ENCODE measurements at places on chromosomes 6 and 20.

GRCh38 chr20:45372646-45373352 lies 5.3 kb downstream of the TP53TG5 start:
- DNase-seq, result no peak

- no peak for DNase-seq
Measured at GRCh38 chr6:147906361-147906760, 397.9 kb downstream of the SAMD5 start.

- DNase-seq, result no peak
Measured at GRCh38 chr6:44504301-44504791, 116.8 kb downstream of the CDC5L start.

GRCh38 chr20:33211817-33212424 lies 5.2 kb upstream of the BPIFA3 start:
- DNase-seq, result peak; percentile 54

DNA sequence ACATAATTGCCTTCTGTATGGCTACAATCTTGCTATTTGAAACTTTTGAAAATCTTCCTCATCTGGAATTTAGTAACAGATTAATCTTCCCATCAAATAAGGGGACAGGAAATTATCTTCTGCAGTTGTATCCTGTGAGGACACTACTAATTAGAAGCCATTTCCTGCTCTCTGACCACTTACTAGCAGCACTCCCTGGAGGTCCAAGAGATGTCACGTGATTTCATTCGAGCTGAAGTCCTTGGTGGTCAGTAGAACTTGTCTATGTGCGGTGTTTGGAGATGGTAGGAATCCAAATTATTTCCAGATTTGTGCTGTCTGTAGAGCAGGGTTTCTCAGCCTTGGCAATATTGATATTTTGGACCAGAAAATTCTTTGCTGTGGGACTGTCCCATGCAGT lies 202.5 kb downstream of the TFAP2B start:
- no peak for DNase-seq

GRCh38 chr6:66605971-66606370 lies 898.9 kb upstream of the EYS start:
- DNase-seq, result no peak

- no peak for DNase-seq
Measured at GRCh38 chr6:103183831-103184411, 1675.8 kb downstream of the HACE1 start.

DNA sequence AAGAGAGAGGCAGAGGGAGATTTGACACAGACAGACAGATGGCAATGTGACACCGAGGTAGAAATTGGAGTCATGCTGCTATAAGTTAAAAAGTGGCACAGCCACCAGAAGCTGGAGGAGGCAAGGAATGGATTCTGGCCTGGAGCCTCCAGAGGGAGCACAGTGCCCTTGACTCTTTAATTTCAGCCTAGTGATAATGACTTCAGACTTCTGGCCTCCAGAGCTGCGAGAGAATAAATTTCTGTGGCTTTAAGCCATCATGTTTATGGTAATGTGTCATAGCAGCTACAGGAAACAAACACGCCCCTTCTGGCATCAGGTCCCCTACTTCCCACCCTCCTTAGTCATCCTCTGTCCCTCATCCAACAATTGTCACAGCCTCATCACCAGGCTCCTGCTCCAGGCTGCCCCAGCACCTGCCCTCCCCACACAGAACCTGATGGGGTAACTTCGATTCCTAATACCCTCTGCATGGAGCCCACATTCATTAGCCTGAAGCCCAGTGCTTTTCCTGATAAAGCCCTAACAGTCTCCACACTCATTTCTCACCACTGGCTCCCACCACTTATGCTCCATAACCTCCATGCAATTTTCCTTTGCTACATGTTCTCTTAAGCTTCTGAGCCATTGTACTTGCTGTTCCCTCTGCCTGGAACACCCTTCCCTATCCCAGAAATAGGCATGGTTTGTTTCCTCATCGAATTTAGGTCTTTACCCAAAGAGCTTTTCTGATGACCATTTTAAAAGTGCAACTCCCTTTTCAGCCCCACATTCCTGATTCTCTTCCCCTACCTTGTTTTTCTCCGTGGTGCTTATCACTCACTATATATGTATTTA lies 69.7 kb upstream of the TOX2 start:
- no peak for DNase-seq

DNA sequence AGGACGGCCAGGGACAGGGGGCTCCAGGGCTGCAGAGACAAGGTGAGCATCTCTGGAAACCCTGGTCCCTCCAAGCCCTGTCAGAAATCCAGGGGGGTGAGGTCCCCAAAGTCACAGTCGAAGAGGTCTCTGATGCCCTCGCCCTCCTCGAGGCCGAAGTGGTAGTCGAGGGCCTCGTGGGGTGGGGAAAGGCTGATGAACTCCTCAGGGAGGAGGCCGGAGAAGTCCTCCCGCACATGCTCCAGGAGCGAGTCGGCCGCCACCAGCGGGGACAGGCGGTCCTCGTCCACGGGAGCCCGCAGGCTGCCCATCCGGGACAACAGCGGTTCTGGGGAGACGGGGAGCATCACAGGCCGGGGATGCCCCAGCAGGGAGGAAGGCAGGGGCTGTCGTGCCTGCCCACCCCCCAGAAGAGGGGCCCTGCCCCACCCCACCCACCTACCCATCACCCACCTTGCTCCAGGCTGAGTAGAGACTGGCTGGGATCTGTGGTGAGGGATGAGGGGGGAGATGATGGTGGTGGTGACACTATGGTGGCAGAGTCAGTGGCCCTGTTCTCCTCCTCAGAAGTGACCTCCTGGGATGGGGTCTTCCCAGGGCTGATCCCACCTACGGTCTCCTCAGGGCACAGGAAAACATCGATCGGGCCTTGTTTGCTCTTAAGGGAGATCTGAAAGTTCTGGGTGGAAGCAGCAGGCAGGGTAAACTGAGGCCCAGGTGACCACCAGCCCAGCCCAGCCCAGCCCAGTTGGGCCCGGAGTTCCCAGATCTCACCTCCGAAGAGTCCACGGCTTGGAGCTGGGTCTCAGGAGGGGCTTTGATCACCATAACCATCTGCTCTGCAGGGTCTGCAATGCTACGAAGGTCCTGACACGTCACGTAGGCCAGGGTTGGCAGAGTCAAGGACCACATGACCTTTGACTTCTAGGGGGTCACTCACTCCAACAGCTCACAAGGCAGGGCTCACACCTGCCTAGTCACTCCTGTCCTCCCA lies 2.7 kb upstream of the NECAB3 start:
- DNase-seq, result no peak

GRCh38 chr20:7231303-7231702 lies 463.8 kb downstream of the BMP2 start:
- no peak for DNase-seq

GRCh38 chr6:79782792-79783580 lies 151.9 kb downstream of the SH3BGRL2 start:
- no peak for DNase-seq

DNA sequence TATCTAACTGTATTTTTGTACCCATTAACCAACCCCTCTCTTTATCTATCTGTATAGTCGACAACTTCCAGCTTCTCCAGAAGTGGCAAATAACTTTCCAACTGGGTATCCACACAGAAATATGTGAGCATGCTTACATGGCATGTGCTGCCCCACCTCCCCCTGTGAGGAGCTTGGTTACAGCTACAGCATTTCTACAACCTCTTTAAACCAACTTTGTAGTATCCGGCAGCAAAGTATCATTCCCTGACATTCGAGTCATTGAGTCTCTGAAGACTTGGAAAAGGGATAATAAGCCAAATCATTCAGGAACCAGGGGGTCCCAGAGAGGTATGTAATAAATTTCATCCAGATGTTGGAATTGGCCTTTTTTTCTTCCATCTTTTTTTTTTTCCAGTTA lies 48.2 kb upstream of the ASIP start:
- DNase-seq, result no peak

GRCh38 chr6:24936641-24937317 lies 1.0 kb upstream of the RIPOR2 start:
- peak; percentile 58 for DNase-seq

DNA sequence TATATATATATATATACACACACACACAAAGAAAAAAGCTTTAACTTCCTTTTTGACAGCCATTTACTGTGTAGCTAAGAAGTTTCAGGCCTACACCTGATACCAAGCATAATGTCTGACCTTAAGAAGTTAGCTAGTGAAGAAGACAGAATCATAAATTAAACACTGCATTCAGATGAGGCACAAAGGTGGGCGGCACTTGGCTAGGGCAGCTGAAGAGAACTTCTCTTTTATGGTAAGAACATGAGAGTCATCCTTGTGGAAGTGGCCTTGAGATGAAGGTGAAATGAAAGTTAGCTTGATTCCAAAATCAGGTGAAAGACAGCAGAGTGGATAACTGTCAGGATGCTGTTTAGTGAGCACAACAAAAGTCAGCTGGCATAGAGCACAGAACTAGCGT lies 46.5 kb downstream of the HTR1B start:
- no peak for DNase-seq

GRCh38 chr6:160121981-160122380 lies 366 bp downstream of the SLC22A1 start:
- DNase-seq, result no peak

- no peak for DNase-seq
Measured at GRCh38 chr6:68651011-68651985, 16.2 kb downstream of the ADGRB3 start.

- no peak for DNase-seq
Measured at GRCh38 chr6:119395192-119395591, 45.6 kb upstream of the MAN1A1 start.

- DNase-seq, result no peak
Measured at GRCh38 chr6:8574749-8575468, 139.6 kb upstream of the SLC35B3 start.

DNA sequence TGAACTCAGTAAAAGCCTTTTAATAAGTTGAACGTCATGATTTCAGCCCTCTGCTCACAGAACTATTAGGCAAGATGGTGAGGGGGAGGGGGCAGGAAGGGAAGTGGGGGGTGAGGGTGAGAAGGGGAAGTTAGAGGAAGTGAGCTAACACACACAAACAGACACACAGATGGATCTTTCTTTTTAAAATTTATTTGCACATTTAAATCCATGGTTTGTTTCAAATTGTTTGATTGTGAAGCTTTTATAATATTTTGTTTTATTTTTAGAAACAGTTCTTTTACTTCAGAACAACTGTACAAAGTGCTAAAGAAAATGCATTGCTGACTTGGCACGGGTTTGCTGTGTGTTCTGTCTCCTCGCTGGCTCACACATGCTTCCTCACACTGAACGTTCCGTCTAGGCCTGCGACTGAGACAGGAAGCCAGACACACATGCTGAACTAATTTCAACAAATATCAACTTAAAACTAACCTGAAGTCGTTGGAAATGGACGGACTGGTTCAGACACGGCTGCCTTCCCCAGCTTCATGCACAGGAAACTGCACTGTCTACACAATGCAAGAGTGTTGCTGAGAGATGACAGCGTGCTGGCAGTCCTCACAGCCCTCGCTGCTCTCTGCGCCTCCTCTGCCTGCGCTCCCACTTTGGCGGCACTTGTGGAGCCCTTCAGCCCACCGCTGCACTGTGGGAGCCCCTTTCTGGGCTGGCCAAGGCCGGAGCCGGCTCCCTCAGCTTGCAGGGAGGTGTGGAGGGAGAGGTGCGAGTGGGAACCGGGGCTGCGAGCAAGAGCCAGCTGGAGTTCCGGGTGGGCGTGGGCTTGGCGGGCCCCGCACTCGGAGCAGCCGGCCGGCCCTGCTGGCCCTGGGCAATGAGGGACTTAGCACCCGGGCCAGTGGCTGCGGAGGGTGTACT lies 8.1 kb upstream of the ZBP1 start:
- DNase-seq, result peak; percentile 37

DNA sequence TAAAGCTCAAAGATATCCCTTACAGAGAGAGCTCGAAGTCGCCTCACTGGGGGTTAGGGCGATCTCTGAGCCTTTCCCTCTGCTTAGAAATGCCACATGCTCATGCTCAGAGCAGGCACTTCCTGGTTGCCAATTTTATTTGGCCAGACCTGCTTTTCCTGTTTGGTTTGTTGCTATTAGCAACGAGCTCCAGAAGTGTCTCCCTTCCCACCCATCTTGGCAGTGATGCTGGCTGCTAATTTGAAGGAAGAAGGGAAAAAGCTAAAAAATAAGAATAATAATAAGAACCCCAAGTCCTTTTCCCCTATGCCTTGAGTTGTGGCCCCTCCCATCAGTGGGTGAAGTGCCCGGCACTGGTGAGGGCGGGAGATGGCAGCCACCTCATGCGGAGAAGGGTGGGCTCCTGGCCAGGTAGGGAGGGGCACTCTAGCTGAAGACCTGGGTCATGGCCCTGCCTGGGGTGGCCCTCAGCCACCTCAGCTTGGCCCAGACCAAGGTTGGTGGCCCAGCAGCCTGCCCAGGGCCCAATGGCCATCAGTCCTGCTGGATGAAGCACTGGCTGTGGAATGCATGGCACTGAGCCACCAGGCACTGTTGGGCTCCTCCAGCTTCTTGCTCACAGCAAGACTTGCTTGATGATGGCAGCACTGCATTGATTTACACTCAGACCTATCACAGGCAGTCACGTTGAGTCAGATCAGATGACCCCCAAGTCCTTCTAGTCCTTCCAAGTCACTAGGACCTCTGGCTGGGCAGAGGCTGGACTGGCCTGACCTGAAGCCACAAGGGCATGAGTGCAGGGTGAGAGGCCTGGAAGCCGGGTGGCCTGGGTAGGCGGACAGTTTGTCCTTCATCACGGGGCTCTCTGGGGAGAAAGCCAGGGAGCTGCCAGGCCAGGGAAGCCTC lies 79.0 kb downstream of the SYNJ2 start:
- no peak for DNase-seq

DNA sequence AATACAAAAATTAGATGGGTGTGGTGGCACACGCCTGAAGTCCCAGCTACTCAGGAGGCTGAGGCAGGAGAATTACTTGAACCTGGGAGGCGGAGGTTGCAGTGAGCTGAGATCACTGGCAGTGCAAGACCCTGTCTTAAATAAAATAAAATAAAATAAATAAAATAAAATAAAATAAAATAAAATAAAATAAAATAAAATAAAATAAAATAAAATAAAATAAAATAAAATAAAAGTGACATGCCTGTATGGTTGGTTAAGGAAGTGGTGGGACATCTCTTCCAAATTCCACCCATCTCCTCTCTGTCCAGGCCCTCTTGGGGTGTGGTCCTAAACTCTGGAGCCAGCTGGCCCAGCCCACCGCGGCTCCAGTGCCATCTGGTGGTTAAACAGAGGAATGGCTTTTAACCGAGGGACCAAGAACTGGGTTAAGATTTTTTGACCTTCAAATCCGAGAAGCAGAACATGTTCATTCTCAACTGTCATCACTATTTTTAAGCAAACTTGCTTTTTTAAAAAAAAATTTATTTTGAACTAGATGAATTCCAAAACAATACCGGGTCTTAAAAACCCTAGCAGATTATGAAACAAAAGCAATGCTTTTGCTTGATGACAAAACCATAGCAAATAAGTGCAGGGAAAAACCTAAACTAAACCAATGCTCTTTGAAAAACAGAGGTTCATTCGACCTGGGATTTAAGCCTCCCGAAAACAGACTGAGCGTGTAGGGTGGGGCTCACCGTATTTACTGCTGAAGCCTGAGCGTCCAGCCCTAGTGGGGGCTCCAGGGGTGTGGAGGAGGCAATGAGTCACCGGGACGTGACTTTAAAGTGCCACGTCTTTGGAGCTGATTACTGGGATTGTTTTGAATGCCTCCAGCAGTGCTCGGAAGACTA lies 68.8 kb downstream of the CDC5L start:
- DNase-seq, result peak; percentile 78

DNA sequence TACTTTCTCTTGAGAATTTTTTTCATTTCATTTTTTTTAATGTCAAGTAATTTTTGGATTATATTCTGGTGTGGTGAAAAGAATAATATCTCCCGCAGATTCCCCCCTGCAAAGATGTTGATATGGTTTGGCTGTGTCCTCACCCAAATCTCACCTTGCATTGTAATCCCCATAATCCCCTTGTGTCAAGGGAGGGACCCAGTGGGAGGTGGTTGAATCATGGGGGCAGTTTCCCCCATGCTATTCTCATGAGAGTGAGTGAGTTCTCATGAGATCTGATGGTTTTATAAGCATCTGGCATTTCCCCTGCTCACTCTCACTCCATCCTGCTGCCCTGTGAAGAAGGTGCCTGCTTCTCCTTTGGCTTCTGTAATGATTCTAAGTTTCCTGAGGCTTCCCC lies 58.7 kb upstream of the PMEPA1 start:
- DNase-seq, result no peak
